ENCODE measurements at places on chromosomes 4 and X.

GRCh38 chr4:69057620-69058409 is 38.5 kb upstream of the UGT2B7 start:
- no peak for DNase-seq

GRCh38 chr4:84503495-84504437 is 4.7 kb upstream of the NKX6-1 start:
- DNase-seq = peak; percentile 56

GRCh38 chr4:101192244-101192643 is 155.1 kb downstream of the PPP3CA start:
- DNase-seq = no peak

DNA sequence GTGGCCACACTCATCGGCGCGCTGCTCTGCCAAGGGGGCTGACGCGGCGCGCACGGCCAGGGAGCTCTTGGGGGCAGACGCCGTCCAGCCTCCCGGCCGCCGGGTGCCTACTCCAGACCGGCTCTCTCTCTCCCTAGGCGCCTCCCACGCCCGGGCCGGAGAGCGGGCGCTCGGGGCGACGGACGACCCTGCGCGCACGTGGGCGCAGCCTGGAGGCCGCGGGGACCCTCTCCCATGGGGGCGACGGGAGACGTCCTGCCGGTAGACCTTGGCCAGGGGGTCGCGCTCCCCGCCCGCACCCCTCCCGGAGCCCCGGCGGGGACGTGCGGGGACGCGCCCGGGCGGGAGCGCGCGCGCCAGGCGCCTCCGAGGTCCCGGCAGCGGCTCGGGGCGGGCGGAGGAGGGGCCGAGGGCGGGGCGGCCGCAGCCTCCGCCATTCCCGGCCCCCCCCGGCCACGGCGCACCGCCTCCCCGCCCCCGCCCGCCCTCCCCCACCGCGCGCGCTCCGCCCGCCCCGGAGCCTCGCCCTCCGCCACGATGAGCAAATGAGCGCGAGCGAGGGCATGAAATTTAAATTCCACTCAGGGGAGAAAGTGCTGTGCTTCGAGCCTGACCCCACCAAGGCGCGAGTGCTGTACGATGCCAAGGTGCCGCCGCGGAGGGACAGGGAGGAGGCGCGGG is at the start of gene MSL3:
TSS of gene MSL3 (plus strand) at position 519 of the 681 bp plus-strand sequence. CDS start at position 546, 27 bp downstream.
- peak; percentile 47 for DNase-seq

GRCh38 chrX:861921-862320 is 231.3 kb downstream of the SHOX start:
- no peak for DNase-seq

- DNase-seq = no peak
These were observed 151.5 kb downstream of the PTTG2 start for GRCh38 chr4:38111717-38112116.
